ENCODE measurements at places on chromosomes 3 and 15.

DNA sequence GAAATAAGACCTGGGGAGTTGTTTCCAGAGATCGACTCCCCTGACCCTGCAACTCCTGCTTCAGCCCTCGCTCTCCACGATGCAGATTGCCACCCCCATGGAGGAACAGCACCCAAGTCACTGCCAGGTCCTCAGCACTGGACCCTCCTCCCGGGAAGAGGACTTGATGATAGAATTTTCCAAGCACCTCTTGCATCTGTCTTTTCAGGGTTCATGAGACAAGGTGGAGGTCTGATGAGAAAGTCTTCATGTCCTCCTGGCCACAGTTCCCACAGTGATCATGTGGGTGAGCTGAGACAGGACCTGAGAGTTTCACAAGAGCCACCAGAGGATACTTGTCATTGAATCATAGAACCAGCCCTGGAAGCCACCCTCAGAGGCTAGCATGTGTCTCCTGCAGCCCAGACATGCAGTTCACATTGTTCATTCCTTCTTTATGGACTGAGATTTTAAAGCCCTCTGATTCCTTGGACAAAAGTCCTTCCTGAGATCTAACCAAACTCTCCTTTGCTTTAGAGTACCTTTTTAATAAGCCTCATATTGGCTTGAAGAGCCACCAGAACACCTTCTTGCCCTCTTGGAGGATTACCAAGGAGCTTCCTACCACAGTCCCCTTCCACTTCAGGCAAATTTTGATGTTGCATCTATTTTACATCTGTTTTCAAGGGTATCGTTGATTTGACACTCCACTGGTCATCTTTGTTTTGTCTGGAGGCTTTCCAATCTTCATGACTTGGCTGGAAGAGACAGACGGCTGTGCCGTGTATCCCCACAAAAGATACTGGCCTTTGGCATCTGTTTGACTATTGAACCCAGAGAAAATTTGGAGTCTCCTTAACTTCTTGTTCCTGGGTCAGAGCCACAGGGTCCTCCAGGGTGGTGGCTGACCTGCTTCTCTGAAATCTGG, 224.8 kb upstream of the BHLHE40 start:
- no peak for DNase-seq

GRCh38 chr3:71517271-71517791, 66.2 kb downstream of the FOXP1 start:
- DNase-seq = no peak

- DNase-seq = no peak
Measured at GRCh38 chr15:32872621-32873283, 154.9 kb downstream of the GREM1 start.

- DNase-seq = no peak
Measured at GRCh38 chr15:66452971-66453580, 44.5 kb downstream of the SNAPC5 start.

- DNase-seq = no peak
Measured at GRCh38 chr3:13544293-13544831, 4.6 kb upstream of the FBLN2 start.

- DNase-seq = no peak
Measured at GRCh38 chr15:74261685-74262084, 25.6 kb downstream of the CCDC33 start.

GRCh38 chr3:126026761-126027160, 57.2 kb downstream of the SLC41A3 start:
- DNase-seq = no peak

DNA sequence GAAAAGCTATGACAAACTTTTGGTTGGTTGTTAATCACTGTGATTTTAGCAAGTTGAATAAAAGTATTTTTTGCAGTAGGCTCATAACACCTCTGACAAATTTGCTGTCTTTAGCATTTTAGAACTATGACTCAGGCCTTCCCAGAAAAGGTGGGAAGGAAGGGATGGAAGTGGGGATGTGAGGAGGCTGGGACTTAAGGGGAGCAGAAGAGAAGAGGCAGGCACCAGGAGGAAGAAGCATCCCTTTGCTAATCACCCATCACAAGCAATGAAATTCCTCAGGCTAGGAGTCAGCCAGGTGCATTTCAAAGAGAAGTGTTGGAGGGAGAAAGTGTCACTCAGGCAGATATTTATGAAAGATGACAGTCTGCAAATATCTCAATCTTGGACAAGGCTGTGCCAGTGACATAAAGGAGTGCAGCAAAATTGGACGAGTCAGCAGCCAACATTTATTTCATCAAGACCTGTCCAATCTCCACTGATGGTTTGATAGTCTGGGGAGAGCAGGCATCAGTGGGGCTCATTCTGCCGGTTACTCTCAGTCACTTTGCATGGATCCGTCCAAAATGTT, 337.3 kb upstream of the ARRDC4 start:
- no peak for DNase-seq

GRCh38 chr3:171566803-171567422, 106.7 kb upstream of the TNIK start:
- no peak for DNase-seq

- no peak for DNase-seq
Measured at GRCh38 chr3:88031642-88032077, 27.1 kb downstream of the CGGBP1 start.

- DNase-seq = no peak
Measured at GRCh38 chr3:115698851-115699591, 75.7 kb downstream of the GAP43 start.

- peak; percentile 5 for DNase-seq
Measured at GRCh38 chr3:158845765-158846350, 44.0 kb downstream of the MFSD1 start.

DNA sequence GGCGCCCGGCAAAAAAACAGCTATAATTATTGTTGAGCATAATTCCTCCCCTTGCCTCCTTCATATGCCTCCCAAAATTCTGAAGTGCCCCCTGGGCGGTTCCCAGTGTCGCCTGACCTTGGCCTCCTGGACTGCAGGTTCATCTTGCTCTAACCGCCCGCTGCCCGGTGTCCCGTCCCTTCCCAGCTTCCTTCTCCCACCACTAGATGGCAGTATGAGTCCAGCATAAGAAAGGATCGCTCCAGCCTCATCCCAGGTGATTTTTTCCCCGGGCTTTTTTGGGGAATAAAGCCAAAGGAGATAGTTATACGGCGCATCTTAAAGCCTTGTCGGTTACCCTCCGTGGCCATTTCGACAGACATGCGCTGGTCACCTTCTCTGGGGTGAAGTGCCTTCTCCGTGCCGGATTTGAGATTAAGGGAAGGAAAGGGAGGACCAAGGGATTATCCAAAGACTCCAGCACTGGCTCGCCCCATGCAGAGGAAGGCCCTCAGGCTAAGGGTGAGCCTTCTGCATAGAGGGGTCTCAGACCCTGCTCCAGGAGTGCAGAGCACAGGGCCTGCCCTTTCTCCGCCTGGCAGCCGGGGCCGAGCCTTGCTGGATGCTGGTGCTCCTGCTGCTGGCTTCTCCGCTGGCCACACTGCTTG, 45.8 kb upstream of the TRA2B start:
- peak; percentile 15 for DNase-seq

DNA sequence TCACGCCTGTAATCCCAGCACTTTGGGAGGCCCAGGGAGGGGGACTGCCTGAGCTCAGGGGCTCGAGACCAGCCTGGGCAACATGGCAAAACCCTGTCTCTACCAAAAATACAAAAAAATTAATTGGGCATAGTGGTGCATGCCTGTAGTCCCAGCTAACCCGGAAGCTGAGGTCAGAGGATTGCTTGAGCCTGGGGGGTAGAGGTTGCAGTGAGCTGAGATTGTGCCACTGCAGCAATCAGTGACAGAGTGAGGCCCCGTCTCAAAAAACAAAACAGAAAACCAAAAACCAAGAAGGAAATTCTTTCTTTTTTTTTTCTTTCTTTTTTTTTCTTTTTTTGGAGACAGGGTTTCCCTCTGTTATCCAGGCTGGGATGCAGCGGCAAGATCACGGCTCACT, 3.5 kb downstream of the SPATA12 start:
- DNase-seq = no peak

DNA sequence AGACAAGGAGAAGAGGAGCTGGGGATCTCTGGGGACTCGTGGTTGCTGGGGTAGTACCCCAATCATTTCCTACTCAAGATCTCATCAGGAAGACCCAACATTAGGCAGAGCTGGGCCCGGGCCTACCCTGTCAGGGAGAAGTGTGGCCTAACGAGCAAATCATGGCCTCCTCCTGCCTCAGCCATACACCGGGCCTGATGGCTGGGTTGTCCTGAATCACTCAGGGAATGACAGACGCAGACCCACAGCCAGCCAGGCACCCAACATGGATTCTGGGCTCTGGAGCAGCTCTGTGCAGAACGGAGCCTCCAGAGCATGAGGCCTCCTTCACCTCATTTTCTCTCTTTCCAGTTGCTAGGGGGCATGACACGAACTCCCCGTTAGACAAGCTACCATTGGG, 19.7 kb downstream of the ITGA11 start:
- DNase-seq = no peak

DNA sequence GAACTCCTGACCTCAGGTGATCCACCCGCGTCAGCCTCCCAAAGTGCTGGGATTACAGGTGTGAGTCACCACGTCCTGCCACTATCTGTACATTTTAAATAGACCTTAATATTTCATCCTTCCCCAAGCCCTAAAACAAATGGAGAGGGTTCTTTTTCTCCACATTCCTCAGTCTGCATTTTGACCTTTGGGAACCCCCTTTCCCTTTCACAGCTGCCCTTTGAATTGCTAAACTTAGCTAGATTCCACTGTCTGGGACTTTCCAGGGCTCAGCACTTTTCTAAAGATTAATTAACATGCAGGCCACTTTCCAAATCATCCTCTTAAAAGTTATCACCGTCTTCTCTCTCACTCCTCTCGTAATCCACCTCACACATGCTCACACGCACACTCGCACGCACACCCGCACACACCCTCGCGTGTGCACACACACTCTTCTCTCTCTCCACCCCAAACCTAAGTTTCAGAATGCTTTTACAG, 124.2 kb downstream of the TMCO5A start:
- DNase-seq = no peak

- no peak for DNase-seq
Measured at GRCh38 chr3:152916753-152917279, 81.9 kb downstream of the P2RY1 start.

DNA sequence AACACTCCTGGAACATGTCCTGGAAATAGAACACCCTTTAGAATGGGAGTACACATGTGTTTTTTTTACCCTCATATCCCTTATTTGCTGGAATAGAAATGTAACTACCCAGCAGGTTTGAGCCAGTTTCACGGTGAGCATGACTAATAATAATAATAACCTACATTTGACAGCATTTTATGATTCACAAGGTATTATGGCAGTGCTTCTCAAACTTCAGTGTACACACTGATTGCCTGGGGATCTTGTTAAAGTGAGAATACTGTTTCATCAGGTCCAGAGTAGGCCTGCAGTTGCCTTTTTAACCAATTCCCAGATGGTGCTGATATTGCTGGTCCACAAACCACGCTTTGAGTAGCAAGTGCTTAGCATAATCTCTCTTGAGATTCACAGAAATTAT, 63.9 kb downstream of the NFKBIZ start:
- no peak for DNase-seq

DNA sequence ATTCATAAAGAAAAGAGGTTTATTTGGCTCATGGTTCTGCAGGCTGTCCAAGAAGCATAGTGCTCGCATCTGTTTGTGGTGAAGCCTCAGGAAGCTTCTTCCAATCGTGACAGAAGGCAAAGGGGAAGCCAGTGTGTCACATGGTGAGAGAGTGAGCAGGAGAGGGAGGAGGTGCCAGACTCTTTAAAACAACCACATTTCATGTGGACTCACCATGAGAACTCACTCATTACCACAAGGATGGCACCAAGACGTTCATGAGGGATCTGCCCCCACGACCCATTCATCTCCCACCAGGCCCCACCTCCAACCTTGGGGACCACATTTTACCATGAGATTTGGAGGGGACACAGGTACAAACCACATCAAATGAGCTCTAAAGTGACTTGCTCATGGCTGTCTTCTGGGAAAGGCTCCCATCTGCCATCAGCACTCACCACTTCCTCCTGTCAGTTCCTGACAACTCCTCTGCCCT, 327.3 kb upstream of the TLE3 start:
- no peak for DNase-seq

DNA sequence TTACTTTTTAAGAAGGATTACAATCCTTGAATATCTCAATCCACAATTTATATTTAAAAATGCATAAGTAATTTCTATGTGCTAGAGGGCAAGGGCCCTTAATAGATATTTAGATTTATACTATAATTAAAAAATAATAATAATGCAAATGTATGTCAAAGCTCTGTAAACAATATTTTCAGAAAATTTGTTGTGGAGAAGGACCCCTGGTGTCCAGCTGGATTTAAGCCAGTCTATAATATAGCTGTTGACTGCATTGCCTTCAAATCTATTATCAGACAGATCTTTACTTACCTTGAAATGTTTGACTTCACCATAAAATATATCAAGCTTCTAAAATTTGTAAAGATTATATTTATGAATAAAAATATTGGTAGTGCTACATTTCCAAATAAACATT, 65.6 kb downstream of the ZBTB20 start:
- DNase-seq = no peak

GRCh38 chr3:11719406-11720303, 75.9 kb upstream of the VGLL4 start:
- DNase-seq = peak; percentile 49

DNA sequence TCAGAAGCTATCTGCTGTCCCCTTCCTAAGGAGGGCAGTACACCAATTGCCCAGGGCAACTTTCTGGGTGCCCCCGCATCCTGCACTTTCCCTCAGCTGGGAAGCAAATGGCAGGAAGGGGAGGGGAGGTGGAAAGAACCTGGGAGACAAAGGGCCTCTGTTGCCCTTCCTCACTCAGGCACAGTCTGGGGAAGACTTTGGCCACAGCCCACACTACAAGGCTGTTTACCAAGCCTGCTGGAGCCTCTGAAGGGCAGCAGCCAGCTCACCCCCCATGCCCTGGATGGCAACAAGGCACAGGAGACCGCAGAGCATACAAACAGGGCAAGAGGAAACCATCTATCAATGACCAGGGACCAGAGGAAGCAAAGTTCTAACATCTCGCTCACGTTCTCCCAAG, 42.4 kb downstream of the ARRDC4 start:
- no peak for DNase-seq

DNA sequence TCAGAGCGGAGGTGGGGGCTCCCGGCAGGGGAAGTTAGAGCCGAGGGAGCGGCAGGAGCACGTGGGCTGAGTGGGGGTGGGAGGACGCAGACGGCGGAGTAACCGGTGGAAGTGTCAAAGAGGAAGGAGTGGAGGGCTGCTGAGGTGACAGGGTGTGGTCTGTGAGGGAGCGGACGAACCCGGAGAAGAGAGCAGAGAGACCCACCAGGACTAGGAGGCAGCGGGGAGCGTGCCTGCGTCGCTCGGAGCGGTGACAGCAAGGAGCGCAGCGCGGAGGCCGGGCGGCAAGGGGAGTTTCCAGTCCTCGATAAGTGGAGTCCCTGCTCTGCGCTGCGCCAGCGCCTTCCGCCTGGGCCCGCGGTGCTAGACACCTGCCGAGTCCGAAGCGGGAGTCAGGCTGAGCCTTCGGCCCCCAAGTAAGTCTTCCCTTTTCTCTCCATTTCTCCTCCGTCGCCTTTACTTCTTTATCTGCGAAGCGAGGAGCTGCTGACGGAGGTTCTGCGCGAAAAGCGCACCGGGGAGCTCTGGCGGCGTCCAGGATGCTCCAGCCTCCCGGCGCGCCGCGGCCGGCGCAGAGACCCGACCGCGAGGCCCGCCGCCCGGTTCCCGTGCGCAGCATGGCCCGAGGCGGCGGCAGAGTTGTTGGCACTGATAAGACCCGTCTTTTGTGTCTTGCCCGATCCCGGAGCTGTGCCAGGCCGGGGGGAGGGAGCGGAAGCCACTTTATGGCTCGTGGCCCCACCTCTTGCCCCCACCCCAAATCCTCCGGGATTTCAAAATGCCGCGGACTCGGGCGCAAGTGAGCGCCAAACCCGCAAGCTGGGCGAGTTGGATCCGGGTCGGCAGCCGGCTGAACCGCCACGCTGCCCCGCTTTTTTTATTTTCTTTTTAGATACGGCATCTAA, 533.0 kb upstream of the SEMA6D start:
- no peak for DNase-seq

- DNase-seq = no peak
Measured at GRCh38 chr15:99090938-99091337, 13.9 kb upstream of the SYNM start.

Data from activated CD4-positive, CD25-positive, alpha-beta regulatory T cell treated with anti-CD3 and anti-CD28 coated beads, Interleukin-2, amount 50 U/mL, for 16 hours (primary cell).